ENCODE measurements at places on chromosomes 11 and 22.
A peak's percentile ranks its signal among the peaks of the same experiment; 100 is the strongest.

DNA sequence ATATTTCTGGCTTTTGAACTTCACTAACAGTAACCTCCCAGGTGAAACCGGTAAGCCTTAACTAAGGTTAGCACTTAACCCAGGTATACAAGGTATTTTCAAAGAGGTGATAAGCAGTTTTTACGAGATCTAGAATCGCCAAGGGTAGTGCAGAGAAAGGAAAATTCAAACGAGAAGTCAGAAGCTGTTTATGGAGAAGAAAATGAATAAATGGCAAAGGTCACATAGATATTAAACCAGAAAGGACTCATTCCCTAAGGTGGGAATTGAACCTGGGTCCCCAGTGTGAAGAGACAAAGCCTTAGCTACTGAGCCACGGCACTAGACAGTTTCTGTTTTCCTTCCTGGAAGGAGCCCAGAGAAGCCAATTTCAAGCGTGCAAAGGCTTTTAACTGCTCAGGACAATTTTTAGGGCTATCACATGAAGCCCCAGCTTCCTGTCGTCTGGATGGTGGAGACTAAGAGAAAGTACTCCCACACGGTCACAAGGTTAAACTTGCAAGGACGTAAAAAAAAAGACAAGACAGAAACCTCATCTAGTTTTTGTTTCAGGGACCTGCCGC is 5.7 kb upstream of the C1QTNF6 start:
- no peak for DNase-seq

GRCh38 chr11:64887757-64888405 is 9.5 kb upstream of the EHD1 start:
- peak; percentile 62 for DNase-seq

- no peak for DNase-seq
Observed at GRCh38 chr11:30281476-30282288, 41.2 kb upstream of the ARL14EP start.

DNA sequence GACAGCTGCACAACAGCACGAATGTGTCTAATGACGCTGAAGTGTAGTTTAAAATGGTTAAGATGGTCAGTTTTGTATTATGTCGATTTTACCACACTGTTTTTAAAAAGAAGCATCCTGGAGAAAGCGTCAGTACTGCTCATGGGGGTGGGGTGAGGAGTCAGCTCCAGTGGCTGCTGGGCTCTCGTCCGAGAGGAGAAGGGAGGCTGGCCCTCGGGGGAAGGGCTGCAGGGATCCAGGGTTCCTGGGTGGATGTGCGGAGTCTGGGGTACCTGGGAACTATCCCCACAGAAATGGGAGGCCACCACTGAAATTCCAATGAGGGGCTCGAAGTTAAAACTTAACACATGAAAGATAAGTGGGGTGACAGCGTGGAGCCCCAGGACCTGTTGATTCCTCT is 11.9 kb downstream of the C11orf21 start:
- no peak for DNase-seq

GRCh38 chr11:63572026-63572688 is 9.0 kb upstream of the PLAAT2 start:
- no peak for DNase-seq

- no peak for DNase-seq
Observed at GRCh38 chr11:36156817-36157519, 132.3 kb downstream of the COMMD9 start.

DNA sequence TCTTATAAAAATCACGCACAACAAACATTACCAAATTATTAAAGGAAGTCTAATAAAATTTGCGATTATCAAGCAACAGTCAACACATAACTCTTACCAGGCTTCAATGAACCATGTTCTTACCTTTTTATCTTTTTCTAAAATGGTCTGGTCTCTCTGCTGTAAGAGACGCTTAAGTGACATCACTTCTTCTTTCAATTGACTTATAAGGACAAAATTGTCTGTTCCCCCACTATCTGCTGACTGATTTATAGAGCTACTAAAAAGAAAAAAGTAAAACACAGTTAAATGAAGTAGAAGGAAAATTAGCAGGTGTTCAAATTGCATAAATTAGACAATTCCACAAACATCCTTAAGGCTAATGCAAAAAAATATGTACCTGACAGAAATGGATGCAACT is 10.9 kb downstream of the FAM76B start:
- DNase-seq = no peak

GRCh38 chr22:41638124-41638523 is 17.0 kb downstream of the XRCC6 start:
- no peak for DNase-seq

- no peak for DNase-seq
Observed at GRCh38 chr22:44783581-44783980, 31.2 kb downstream of the ARHGAP8 start.

- DNase-seq = no peak
Observed at GRCh38 chr11:69695581-69695980, 8.2 kb downstream of the FGF19 start.

- no peak for DNase-seq
Observed at GRCh38 chr22:19713650-19714311, 522 bp upstream of the SEPTIN5 start.

DNA sequence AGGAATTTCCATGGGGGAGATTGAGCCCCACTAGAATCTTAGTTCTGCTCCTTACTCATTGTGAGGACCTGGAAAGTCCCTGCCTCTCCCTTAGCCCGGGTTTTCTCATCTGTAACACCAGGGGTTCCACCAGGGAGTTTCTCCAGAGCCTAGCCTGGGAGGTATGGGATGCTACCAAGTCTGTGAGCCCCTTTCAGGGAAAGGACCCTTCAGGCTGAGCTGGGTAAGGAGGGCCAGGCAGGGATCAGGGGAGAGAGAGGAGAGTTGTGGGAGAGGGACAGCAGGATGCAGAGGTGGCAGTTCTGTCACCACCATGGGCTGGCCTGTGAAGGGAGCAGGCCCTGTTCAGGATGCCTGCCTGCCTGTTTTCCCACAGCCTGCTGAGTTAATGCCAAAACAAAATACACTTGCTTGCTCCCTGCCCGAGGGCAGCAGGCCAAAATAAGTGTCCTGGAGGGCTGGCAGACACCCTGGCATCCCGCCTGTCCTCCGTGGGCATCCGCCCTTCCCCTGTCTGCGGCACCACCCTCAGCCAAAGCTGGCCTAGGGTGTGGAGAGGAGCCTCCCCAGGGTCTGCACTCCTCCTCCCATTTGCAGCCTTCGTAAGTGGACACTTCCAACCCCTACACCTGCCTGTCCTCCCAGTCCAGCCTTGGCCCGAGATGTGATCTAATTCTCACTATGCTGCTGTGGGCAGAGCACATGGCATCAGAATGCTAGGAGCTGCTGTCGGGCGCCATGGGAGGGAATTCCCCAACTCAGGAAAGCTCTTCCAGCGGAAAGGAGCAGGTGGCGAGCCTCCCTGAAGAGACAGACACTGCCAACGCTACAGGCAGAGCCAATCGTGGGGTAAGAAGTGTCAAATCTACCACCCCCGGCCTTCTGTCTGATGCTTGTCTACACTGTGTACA is 5.9 kb upstream of the FCHSD2 start:
- DNase-seq = no peak

DNA sequence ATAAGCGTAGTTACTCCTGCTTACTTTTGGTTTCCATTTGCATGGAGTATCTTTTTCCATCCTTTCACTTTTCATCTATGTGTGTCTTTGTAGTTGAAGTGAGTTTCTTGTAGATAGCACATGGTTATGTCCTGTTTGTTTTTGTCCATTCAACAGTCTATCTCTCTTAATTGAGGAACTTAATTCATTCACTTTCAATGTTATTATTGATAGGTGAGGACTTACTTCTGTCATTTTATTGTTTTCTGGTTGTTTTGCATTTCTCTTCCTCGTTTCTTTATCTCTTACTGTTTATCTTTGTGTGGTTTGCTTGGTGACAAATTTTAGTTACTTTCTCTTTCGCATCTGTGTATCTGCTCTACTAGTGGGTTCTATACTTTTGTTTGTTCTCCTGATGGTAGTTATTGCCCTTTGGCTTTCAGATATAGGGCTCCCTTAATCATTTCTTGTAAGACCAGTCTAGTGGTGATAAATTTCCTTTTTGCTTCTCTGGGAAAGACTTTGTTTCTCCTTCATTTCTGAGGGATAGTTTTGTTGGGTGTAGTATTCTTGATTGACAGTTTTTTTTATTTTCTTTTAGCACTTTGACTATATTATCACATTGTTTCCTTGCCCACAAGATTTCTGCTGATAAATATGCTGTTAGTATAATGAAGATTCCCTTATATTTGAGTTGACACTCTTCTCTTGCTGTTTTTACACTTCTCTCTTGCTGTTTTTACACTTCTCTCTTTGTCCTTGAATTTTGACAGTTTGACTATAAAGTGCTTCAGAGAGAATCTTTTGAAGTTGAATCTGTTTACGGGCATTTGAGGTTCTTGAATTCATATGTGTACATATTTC is 9.0 kb upstream of the RAG1 start:
- DNase-seq = no peak

DNA sequence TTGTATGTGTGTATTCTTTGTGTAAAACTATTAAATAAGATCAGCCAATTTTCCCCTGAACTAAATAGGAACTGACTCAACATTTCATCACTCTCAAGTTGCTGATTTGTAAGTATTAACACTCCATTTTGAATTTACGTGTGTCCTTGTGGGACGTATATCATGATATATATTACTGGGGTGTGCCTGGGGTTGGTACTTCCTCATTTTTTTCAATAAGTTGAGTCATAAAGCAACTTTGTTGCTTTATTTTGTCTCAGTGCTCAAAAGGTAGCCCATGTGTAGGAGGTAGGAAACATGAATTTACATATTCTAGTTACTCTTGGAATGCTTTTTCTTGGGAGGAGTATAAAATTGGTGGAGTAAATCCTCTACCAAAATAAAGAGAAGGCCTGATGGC is 193.9 kb upstream of the RAG2 start:
- DNase-seq = no peak

DNA sequence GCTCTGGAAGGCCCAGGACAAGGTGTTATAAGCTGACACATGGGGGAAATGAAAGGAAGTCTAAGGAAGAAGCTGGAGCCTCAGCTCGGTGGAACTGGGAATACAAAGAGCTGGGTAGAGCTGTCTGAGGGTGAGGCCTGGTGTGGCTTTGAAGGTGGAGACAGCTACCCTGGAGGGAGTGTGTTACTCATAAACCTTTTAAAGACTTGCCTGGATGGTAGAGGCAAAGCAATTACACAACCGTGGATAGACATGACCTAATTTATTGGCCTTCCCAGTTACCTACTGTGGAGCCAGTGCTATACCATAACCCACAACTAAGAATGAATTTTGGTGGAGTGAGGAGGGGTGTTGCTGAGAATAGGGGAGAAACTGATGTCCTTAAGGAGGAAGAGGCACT is 22.6 kb downstream of the EXPH5 start:
- DNase-seq = no peak

DNA sequence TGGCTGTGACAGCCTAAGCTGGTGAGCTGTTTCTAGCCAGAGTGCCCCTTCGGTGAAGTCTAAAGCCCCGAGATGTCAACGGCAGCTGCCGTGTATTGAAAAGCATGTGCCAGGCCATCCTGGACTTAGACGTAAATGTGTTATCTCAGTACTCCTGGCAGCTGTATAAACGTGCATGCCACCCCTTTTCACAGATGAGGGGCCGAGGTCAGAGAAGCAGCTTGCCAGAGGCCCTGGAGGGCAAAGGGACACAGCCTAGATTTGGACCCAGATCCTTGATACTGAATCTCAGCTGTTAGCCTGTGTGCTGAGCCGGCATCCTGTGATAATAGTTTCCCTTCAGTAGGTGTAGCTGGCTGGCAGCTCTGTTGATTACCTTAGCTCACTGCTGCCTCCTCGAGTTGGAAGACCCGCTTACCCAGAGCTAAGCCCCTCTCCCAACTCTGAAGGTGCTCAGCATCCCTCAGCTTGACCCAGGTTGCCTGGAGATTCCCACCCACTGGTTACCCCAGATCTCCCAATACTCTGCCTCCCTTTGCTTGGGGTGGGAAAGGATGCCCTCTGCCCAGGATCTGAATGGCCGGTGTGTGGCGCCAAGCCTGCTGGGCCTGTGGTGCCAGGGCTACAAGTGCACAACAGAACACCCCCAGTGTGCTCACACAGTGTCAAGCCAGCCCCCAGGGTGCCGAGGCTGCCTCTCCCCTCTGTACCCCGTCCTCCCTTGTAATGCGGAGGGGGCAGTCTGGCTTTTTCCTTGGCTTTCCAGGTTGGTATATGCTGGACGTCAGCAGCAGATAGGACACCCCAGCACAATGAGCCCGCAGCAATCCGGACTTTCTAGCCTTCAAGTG is 59.8 kb upstream of the WNT7B start:
- peak; percentile 71 for DNase-seq

DNA sequence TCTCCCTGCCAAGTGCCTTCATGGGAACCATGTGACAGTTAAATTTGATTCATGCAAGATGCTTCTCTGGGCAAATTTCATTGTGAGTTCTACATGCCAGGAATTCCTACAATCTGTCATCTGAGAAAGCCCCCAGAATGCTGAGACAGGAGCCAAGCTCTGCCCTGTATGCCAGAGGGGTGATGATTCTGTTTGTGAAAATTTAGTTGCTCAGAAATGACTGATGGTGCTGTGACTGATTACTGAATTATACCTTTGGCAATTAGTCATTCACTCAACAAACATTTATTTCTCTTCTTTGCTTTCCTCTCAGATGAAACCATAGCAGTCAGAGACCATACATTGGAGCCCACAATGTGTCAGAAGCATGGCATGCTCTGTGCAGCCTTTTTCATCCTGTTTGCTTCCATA is 69.0 kb upstream of the ZBED5 start:
- peak; percentile 35 for DNase-seq

DNA sequence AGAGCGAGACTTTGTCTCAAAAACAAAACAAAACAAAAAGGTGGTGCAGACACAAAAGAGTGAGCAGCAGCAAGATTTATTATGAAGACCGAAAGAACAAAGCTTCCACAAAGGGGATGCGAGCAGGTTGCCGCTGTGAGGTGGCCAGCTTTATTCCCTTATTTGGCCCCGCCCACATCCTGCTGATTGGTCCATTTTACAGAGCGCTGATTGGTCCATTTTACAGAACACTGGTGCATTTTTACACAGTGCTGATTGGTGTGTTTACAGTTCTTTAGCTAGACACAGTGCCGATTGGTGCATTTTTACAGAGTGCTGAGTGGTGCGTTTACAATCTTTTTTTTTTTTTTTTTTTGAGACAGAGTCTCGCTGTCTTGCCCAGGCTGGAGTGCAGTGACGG is 77.4 kb downstream of the CECR2 start:
- DNase-seq = no peak

- no peak for DNase-seq
Observed at GRCh38 chr22:37519268-37520195, at the start of gene CARD10. Gene CARD10, minus strand, starts transcription at chr22:37519415. Its CDS starts 215 bp downstream, at chr22:37519200.

Measured in RKO (cell line).